ENCODE measurements at places on chromosomes 4 and X.

GRCh38 chr4:121138039-121138825, 25.9 kb downstream of the TNIP3 start:
- DNase-seq, result no peak

DNA sequence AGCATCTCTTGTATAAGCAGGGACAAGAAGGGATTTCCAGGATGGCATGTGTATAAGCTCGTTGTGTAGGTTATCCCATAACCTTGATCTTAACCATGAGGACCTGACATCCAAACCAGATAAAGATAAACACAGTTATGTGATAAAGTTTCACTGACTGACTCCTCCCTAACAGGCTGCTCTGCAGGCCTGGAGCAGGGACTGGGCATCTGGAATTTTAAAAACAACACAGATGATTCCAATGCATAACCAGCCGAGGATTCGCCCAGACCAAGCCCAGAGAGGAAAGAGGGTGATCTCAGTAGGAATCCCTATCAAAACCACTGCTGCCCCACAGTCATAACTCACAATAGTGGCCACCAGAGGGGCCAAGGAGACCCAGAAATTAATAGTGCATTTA, 22.7 kb downstream of the KLF3 start:
- no peak for DNase-seq

- no peak for DNase-seq
Observed at GRCh38 chr4:3786196-3786869, 20.1 kb downstream of the ADRA2C start.

- no peak for DNase-seq
Observed at GRCh38 chr4:19051831-19052230, 1030.3 kb upstream of the LCORL start.

DNA sequence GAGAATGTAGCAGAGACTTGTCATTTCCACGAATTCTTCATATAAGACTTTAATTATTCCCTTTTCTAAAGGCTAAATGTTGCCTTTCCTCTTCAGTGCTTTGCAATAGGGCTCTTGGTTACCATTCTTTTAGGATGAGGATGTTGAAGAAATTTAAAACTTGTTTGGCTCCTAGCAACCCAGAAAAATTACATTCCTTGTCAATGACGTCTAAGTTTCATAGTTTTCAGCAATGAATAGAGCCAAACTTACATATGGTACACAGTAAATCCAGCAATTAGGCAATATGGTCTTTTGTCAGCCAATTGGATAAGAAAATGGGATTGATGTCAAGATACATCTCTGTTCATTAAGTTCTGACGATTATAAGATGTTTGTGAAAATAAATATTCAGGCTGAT, 1639.6 kb upstream of the PCDH10 start:
- DNase-seq, result no peak

DNA sequence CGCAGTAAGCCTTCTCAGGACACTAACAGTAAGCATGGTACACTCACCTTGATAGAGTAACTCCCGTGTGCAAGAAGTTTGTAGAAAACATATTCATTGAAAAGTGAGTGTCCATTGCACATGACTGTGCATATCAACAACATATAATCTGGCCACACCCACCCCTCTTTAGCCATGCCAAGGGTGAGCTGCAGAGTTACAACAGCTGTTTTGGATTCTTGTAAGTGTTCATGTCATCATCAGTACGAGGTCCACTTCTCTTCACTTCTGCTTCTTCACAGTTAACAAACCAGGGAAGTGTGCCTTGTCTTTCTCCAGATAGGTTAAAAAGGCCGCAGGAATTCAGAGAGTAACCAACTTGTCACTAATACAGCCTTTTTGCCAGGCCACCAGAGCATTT, 116.6 kb downstream of the IRF2 start:
- DNase-seq, result no peak

DNA sequence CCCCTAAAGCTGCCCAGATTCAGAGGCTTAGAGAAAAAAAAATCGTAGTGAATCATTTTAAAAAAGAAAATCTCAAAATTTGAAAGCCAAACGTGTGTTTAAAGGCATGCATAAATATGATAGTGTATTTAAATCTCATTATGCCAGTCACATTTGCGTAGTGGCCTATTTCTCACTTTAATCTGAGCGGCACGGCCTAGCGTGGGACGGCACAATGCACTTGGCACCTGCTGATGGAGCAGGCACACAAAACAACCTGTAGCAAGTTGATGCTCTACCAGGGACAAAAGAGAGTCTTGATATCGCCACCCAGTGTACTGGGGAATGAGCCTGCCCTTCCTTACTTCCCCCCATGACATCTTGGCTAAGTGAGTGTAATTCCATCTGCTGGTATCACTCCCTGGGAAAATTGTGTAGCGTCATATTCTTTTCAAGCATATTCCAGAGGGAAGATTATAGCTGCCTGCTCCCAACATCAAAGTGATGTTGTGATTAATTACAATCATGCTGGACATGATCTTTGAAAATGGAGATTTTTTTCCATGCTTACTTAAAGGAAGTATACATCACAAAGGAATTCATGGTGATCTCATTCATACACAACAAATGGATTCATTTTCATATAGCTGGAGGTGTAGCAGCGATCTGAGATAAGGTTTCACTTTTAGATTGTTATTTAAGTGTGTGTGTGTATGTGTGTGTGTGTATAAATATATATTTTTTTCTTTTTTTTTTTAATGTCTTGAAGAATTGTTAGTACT, 138.8 kb downstream of the DCTD start:
- no peak for DNase-seq
